ENCODE measurements at places on chromosomes 6 and 20.
A peak's percentile ranks its signal among the peaks of the same experiment; 100 is the strongest.

DNA sequence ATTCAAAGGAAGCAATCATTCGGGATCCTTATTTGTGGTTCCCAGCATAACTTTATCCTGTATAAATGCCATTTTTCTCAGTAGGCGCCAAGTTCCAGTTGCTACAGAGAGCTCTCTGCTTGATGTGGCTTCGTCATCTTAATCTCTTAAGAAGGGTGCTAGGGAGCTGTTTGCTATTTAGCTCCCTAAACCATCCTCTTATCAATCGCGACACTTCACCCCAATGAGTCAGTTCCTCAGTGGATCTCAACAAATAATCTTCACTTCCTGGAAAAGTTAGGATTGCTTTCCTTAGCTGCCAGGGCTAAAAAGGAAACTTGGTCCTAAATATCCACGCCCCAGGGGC lies 1.3 kb upstream of the NKAIN2 start:
- DNase-seq, result no peak

- no peak for DNase-seq
Measured at GRCh38 chr6:124854338-124854922, 107.8 kb upstream of the RNF217 start.

- DNase-seq, result peak; percentile 25
Measured at GRCh38 chr6:18405477-18406293, 18.5 kb downstream of the RNF144B start.

DNA sequence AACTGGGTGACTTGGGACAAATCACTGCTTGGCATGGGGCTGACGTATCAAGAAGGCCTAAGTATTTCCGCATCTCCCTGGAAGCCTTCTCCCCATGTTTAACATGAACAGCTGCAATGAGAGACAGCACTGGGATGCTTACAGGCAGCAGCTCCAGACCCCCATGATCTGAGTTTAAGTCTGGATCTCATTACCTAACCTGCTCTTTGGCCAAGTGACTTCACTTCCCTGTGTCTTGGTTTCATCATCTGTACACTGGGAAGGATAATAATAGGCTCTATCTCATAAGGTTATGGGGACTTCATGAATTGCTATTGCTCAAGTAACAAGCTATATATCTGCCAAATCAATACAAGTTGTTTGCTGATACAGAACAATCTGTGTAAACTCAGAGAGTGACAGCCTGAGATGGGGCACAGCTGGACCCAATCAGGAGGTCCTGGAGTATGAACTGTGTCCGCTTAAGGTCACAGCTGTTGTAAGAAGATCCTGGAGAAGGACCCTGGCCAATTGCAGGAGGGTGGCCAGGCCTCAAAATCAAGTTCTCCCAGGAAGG lies 56.0 kb downstream of the TGM2 start:
- DNase-seq, result no peak

GRCh38 chr6:101845621-101846020 lies 452.1 kb downstream of the GRIK2 start:
- DNase-seq, result no peak

GRCh38 chr6:142537612-142538478 lies 236.0 kb downstream of the ADGRG6 start:
- no peak for DNase-seq

DNA sequence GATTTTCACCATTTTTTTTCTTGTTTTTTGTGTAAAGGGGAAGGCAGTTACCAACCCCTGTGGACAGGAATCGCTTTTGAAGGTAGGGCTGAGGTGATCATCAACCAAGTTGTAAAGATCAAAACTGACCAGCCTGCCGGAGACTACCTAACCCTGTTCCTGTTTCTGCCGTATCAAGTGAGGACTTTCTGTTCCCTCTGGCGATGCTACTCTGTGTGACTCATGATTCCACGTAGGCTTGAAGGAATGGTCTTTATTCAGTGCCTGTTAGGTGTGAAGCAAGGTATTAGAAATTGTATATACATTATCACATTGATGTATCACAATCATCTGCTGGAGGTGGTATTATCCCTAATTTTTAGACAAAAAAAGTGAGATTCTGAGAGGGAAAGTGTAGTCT lies 161.3 kb downstream of the SOX4 start:
- peak; percentile 42 for DNase-seq

DNA sequence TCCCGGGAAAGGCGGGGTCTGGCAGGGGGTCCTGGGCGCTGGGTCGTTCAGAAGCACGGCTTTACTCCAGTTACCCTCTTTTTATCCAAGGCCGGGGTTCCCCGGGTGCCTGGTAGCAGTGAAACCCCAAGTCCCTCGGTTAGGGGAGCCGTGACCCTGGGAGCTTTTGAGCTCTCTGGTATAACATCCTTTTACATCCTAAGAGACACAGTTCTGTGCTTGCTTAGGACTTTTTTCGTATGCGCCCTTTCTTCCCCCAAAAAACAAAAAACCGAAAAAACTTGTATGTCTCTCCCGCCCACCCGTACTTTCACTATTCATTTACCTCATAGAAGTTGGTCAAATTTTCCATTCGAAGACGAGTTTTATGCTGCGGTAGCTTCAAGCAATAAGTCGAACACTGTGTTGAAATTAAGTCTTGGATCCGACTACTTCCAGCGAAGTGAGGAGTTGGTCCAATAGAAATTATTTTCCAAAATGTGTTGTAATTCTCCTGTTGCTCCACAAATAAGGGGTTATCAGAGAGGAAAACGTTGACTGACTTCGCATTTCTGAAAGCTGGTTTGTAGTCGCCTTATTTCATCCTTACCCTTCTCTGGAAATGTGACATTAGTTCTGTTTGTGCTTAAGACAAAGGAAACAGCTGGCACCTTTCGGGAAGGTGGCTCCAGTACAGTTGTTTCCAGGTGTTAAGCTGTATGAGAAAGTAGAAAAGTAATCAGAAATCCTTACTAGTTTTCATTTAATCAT lies 816 bp upstream of the MAN1A1 start:
- peak; percentile 20 for DNase-seq

- no peak for DNase-seq
Measured at GRCh38 chr6:119277052-119277451, 72.5 kb downstream of the MAN1A1 start.

- no peak for DNase-seq
Measured at GRCh38 chr6:45432977-45433376, 55.2 kb upstream of the SUPT3H start.

- DNase-seq, result no peak
Measured at GRCh38 chr6:7720346-7720745, 5.6 kb upstream of the BMP6 start.

DNA sequence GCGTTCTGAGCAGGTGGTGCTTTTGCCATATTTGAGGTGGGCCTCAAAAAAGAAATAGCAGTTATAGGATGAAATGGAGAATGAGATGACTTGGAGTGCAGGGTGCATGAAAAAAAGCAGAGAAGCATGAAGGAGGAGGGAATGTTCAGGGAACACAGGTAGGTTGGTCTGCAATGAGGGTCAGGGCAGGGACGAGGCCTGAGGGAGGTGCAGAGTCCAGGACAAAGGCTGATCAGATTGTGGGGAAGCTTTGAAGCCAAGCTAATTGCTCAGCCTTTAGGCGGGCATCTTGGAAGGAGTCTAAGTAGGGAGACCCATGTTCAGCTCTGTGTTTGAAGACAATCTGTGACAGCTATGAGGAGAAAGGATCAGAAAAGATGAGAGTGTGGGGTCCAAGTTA lies 12.0 kb downstream of the TRAM2 start:
- DNase-seq, result no peak

DNA sequence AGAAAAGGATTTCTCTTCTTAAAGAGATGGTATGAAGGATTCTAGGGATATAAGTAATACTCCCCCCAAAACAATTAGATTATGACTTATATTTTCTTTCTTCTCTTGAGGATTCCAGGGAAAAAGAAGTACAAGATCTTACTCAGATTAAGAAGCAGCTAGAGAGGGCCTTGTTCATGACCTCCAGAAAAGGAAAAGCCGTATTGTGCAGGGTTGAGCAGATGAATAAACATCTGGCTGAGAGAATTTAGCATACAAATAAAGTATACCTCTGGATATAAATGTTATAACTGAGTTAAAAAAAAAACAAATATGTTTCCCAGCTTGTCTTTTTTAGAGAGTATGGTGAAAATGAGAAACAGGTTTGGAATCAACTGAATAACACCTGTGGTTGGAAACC lies 11.3 kb downstream of the MYO6 start:
- DNase-seq, result no peak
